ENCODE measurements at places on chromosomes 6 and 20.

DNA sequence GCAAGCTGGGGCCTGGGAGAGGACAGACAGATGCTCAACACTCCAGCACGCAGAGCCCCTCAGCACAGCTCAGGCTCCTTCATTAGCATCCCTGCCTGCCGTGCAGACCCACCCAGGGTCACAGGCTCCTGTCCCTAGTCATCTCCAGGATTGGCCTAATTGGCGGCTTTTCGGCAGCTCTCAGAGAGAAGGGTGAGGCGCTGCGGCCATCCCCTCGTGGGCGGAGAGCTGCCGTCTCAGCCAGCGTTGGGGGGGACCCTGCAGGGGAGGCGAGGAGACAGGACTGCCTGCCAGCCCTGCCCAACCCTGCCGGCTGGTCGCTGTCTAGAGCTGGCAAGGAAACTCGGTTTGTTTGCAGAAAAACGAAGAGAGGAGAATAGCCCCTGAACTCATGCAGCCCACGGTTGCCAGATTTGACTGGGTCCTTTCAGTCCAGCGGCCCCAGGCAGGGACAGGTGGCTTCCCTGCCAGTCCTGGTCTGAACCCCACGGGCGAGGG, 26.8 kb downstream of the BHLHE23 start:
- DNase-seq, result no peak

DNA sequence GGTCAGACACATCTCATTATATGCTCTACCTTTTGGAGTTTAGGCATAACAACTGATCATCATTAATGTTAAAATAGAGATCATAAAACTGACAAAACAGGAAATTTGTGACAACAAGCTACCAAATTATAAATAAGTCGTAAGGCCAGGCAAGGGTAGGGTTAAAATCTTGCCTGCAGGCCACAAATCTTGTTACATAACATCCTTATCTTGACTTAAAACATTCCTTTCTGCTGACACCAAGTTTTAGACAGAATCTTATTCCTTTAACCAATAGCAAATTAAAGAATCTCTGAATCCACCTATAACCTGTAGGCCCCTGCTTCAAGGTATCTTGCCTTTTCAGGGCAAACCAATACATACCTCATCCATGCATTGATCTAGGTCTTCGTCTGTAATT, 32.5 kb upstream of the NKAIN2 start:
- DNase-seq, result no peak

DNA sequence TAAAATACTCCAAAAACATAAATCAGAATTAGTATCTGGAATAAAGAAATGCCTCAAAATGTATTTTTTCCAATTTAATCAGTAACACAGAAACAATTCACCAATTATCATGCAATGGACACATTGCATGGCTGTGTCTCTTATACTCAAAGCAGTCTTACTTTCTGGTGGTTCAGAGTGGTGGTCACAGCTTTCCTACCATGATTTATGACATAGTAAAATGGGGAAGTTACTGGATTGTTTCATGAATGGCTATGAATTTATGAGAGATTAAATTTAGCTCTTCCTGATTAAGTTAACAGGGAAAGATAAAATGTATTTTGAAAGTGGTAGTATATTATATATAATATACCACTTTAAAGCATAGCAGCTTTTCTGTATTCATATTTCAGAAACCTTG, 331.5 kb upstream of the MAP3K7 start:
- no peak for DNase-seq

DNA sequence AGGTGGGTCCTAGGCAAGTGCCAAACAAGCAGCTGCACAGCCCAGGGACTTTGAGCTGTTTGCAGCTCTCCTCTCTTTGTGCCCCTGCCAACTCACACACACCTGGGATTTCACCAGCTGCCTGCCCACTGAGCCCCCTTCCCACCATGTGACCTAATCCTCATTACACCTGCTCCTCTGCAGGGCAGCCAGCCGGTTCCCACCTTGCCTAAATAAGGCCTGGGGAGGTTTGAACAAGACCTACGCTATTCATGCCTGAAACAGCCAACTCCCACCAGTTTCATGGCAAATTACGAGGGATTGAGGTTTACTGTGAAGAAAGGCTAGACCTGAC, 92.6 kb upstream of the SOX4 start:
- DNase-seq, result no peak

DNA sequence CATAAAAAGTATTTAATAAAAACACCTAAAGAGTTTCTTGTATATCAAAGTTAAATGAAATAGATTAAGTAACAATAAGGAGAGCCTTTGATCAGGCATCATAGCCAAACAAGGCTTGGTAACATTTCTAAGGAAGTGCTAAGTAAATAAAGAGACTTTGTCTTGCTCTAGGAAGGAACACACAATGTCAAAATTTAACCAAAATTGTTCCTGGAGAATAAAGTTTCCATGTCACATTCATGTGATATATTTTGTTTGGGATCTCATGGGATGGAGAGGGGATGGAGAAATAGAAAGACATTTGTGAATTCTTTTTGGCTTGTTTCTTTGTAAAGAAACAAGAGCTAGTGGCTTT, 201.9 kb upstream of the DTNBP1 start:
- no peak for DNase-seq

DNA sequence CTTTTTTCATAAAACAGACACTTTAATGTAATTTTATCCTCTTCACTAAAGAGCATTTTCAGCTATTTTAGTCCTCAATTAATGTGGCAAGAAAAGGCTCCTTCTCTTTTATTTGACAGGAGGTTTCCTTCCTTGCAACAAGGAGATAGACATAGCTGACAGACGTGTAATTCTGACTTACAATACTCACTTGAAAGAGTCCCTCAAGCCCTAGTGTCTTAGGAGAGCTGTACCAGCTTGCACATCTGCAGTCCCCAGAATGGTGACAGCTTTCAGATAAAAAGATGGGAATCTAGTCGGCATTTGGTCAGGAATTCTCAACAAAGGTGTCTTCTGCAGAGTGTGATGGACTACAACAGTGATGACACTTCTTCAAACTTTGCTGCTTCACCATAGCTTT, 603.7 kb upstream of the PTCHD4 start:
- DNase-seq, result no peak

DNA sequence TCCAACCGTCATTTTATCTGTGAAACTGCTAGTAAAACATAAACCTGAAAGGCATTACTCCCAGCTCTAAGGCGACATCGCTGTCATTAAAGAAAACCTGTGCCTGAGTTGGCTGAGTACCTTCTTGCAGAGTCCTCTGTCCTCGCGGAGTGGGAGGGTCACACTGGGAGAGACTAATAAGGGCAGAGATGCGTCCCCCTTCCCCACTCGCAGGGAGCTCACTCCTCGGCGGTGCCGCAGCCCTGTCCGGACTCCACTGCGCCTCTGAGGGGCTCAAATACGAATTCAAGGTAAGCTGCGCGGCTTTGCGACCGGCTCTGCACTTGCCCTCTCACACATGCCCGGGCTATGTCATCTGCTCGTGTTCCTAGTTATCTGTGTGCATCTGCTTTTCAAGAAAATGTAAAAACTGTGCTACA, at the start of gene COL19A1:
TSS of gene COL19A1 (plus strand) at position 206 of the 419 bp plus-strand sequence. CDS start 13,012 bp downstream, outside the sequence.
- no peak for DNase-seq

GRCh38 chr6:6705915-6706675, 117.6 kb downstream of the LY86 start:
- DNase-seq, result no peak

- DNase-seq, result no peak
Measured at GRCh38 chr20:33847006-33847405, 35.9 kb downstream of the CHMP4B start.

DNA sequence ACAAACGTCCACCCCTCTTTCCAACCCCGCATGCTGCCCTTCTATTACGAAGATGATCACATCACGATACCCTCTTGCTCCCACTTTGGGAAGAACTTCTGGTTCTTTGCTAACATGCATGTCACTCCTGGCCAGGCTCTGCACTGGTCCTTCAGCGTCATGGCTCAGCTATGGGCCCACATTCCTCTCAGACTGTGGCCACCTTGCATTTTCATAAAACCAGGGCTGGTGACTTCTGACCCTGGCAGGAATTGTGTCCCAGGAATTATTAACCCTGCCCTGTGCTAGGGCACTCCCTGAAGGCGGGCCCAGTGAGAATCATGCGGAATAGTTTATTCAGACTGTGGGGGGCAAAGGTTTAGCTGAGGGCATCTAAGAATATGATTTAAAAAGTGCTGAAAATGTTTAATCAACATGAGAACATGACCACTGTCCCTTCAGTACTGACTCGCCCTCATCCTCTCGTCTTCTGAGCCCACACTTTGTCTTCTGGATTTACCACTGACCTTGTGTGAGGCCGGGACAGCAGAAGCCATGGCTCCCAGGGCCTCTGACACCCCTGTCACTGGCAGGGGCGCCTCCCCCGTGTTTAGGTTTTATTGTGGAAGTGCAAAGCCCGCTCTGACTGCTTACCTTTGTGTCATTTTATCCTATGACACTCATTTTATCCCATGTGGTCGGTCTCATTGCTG, 38.1 kb upstream of the THBS2 start:
- no peak for DNase-seq

DNA sequence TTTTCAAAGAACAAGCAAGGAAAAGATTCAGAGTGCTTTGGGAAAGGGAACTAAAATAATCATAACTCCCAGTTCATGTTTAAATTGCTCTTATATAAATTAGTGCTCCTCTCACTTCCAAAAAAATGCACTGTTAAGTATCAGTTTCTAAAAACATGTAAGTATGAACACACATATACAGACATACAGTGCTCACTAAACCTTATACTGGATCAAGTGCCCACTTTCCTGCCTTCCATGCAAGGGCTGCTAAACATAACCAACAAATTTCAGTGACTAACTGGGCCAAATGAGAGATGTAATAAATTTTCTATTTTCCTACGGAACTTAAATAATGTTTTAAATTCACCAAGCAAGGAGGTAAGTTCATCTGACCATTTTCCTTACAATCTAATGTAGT, 6.4 kb downstream of the TFAP2A start:
- DNase-seq, result no peak

GRCh38 chr6:20868397-20869096, 334.3 kb downstream of the CDKAL1 start:
- DNase-seq, result no peak

DNA sequence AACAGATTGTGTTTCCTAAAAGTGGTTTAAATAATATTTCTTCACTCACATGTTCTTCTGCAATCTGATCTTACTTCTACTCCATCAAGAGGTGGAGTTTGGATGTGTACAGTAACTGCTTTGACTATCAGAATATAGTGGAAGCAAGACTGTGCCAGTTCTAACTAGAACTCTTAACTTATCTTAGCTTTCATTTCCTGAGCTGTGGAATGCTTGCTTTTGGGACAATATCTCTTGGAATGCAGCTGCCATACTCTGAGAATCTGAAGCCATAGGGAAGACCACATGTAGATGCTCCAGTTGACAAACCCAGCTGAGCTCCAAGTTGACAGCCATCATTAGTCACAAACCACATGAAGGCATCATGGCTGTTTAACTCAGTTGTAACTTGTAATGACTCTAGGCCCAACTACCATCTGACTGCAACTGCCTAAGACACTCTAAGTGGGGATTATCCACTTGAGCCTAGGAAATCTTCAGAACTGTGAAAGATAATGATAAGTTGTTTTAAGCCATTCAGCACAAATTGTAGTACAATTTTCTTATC, 40.8 kb upstream of the MAN1A1 start:
- no peak for DNase-seq

- DNase-seq, result no peak
Measured at GRCh38 chr20:11499101-11499634, 418.5 kb upstream of the BTBD3 start.

- no peak for DNase-seq
Measured at GRCh38 chr6:116359835-116360234, 10.9 kb upstream of the DSE start.

GRCh38 chr6:89351671-89352277, 748 bp downstream of the UBE2J1 start:
- no peak for DNase-seq

DNA sequence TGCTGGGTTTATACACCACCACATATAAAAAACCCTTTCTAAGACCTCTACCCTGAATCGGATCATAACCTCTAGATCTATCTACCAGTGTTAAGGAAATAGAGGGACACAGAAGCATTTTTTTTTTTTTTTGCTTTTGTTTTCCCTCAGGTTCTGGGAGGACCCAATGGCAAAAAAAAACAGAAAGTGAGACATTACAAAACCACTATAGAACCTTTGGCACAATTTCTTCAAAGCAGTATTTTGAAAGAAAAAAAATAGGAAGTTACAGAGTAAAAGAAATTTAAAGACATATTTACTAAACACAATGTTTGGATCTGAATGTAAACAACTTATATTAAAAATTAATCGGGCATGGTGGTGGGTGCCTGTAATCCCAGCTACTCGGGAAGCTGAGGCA, 1258.7 kb upstream of the GJE1 start:
- DNase-seq, result no peak

GRCh38 chr6:9272671-9273070, 837.3 kb upstream of the SLC35B3 start:
- DNase-seq, result no peak

DNA sequence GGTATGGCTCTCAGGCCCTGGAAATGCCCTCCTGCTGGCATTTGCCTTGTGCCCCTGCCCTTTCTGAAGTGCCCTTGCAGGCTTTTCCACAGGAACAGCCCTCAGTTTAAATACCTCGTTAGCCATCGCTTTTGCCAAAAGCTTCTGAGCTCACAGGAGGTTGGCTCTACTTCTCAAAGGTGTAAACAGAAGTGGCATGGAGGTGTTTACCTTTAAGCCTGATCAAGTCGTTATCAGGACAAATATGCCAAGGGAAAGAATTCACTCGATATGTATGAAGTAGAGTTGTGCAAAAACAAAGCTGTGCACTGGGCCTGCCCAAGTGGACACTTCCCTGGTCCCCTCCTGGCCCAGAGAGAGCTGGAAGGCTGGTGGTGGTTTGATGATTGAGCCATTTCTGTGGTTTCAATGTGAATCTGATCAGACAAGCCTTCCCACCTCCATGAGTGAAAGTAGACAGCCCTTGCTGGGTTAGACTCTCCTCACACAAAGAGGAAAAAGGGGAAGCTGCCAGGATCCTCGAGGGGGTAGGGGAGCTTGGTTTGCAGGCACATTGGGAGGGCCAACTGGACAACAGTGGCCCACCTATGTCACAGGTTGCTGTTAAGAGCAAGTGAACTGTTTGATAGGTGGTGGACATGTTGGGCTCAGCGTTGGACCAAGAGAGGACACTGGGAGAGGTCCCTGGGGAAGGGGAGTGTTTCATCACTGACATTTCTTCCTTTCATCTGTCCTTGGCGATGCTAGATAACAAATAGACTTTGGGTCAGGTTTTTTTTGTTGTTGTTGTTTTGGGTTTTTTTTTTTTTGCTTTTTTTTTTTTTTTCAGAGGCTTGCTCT, 98.7 kb downstream of the ZDHHC14 start:
- no peak for DNase-seq

- no peak for DNase-seq
Measured at GRCh38 chr6:17417817-17418216, 24.4 kb downstream of the CAP2 start.

GRCh38 chr6:152293404-152293803, 343.8 kb downstream of the SYNE1 start:
- no peak for DNase-seq

DNA sequence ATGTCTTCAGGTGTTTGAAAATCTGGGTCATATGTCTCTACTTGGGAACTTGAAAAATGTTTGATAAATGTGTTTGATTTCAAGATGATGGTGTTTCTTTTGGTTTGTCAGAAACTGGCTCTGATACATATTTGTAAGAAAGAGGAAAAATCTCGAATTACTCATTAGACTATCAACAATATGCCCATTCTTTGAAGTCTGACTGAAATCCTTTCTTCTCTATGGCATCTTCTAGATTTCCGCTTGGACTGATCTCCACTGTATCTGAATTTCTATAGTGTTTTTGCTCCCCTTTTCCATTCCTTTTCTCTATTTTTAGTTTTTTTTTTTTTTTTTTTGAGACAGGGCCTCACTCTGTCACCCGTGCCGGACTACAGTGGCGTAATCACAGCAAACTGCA, 1096.5 kb downstream of the KIF16B start:
- no peak for DNase-seq

- DNase-seq, result no peak
Measured at GRCh38 chr6:35173044-35173426, 31.9 kb upstream of the TCP11 start.
